NCI-H82 (cell line): ENCODE measurements at places on chromosomes 16 and 17.

DNA sequence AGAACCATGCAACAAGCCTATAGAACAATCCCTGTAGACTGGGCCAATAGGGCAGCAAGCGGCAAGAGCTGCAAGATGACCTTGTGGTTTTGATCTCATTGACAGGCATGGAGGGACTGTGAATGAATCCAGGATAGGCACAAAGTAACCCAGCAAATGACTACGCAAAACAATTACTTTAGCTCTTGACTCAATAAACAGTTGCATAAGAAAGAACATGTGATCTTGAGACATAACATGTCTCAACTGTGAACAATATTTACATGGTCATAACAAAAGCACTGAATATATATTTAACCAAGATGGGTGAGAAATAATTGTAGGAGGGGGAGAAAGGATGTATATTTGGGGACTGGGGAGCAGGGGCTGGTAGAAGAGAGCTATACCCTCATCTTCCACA, 313.7 kb upstream of the CDH5 start:
- no peak for DNase-seq

- DNase-seq = no peak
These were observed 301.2 kb downstream of the SEC14L1 start for GRCh38 chr17:77441940-77442339.

DNA sequence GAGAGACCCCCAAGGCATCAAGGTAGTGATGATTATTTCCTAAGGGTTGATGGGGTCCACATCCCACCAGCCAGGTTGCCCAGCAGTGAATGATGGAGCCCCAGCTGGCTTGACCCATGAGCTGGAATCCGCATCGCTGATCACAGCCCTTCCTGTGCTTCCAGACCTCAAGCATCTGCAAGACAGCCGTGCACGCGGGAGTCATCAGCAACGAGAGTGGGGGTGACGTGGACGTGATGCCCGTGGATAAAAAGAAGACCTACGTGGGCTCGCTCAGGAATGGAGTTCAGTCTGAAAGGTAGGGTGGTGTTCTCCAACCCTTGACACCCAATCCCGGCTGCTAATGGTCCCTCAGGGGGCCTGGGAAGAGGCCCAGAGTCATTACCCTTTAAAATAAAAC, 69.3 kb downstream of the CRISPLD2 start:
- DNase-seq = no peak

DNA sequence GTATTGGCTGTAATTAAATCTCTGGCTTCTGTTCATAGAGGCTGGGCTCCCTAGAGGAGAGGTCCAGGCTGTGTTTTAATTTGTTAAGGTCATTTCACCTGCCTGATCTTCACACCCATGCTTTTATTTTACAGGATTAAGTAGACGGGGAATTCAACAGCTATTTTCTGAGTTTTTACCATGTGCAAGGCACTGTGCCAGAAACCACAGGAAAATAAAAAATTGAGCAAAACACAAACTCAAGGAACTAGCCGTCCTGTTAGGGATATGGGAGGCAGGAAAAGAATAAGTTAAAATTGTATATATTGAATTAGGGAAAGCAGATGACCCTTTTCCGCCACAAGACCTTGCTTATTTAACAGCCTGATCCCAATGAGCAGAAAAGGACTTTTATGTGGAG, 29.1 kb downstream of the HS3ST3A1 start:
- no peak for DNase-seq

GRCh38 chr16:17224879-17225281, 245.9 kb downstream of the XYLT1 start:
- DNase-seq = peak; percentile 91

DNA sequence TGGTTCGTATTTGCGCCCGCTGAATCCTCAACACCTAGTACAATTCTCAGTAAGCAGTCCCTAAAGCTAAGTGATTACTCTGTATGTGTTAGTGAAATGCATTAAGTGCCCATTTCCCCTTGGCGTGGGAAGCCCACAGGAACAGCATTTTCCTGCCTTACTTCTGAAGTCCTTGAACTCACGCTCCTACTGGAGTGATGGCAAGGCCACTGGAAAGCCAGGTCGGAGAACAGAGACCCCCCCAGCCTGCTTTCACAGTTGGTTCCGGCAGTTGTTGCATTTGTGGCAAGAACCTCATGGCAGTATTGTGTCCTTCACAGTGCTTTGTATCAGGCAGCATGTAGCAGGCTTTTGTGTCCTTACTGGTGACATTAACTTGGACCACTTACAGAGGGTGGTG, 340.7 kb downstream of the CDH13 start:
- DNase-seq = no peak

DNA sequence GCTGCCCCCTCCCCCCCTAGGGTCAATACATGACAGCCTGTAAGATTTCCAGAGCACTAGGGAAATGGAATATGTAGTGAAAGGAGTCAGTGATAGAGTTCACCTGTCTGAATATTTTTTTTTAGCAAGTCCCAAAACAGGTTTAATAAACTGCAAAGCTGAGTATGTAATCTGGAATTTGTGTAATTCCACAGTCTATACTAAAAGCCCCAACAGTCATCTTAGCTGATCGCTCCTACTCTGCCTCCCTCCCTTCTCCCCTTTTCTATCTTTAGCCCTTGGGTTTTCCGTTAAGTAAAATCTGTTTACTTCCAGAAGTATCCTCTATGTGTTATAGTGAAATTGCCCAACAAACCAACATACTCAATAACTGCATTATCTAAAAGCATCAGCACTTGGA, 3.5 kb downstream of the CDH13 start:
- DNase-seq = no peak

GRCh38 chr16:73459586-73459985, 411.7 kb upstream of the ZFHX3 start:
- no peak for DNase-seq

DNA sequence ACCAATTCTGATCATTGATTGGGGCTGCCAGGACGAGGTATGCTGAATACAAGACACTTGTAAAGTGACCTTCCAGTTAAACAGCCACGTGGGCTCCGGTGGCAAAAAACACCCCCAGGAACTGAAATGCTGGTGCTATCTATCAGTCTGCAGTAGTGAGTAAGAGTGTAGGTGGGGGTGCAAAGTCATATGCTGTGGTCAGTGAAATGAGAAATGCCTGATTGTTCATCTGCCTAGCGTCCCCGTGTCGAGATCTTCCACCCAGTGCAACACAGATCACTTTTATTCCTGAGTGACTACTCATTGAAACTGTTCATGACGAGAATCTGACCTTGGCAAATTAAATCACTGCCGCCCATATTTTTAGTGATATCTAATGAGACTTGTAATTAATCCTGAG, 806.5 kb upstream of the GOT2 start:
- DNase-seq = no peak

DNA sequence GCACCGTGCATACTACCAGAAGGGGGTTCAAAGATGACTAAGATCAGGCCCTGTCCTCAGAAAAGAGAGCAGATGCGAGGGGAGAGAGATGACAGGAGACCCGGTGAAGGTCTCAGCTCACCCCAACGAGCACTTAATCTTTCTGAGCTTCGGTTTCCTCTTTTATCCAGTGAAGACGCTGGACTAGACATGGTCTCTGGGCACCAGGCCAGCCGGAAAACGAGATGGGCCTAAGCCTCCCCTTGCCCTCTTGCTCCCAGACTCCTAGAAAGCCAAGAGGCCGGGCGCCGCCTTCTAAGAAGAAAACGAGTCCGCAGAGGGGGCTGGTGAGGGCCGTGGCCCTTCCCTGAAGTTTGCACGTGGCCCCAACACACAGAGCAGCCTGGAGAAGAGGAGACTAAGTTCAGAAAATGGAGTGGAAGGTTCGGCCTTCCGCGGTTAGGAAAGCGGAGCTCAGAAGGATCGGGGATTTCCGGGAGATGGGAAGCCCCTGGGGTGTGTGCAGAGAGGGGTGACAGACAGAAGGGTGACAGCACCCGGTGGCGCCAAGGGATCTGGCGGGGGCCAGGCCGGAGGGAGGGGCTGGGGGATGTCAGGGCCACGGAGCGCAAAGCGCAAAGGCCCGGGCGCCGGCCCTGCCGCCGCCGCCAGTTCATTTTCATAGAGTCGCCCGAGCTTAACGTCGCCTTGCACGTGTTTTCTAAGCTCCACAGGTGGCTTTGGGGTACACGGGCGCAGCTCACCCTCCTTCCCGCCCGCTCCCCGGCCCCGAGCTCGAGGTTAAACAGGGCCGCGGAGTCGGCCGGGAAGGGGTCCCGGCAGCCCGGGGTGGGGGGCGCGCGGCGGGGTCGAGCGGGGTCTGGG, 42.1 kb upstream of the BHLHA9 start:
- DNase-seq = peak; percentile 59

- no peak for DNase-seq
These were observed 8.5 kb downstream of the TIMM22 start for GRCh38 chr17:1005361-1005946.

- DNase-seq = no peak
These were observed 25.5 kb downstream of the AXIN2 start for GRCh38 chr17:65535777-65536572.
